Bronchial smooth muscle cell (primary cell): ENCODE measurements at places on chromosomes 12 and 14. TPM values are rescaled to one million over a fixed set of nuclear protein-coding genes. Genes with fewer than 3 reads are reported as not detected.

The RNASE2 gene
- total RNA-seq: not detected in 2 replicates

The EFS gene
- total RNA-seq: 0.47 and 8.3 TPM in 2 replicates

The MMP14 gene
- 338 and 428 TPM in 2 replicates for total RNA-seq

The FOS gene
- total RNA-seq: 2.5 and 30.0 TPM in 2 replicates

The KRT7 gene
- total RNA-seq: 2.7 and 4.7 TPM in 2 replicates

The ATL1 gene
- total RNA-seq: 7.3 and 8.3 TPM in 2 replicates

The FZD10 gene
- total RNA-seq: not detected in 2 replicates

The B4GALNT1 gene
- total RNA-seq: 0.77 and 0.79 TPM in 2 replicates

The ABCC9 gene
- total RNA-seq: 10.5 and 10.9 TPM in 2 replicates

The AKAP6 gene
- under 0.01 and 0.95 TPM in 2 replicates for total RNA-seq

The MYO1A gene
- total RNA-seq: under 0.01 and 0.32 TPM in 2 replicates

The KRT2 gene
- not detected in 2 replicates for total RNA-seq

The MANSC4 gene
- total RNA-seq: 0.09 TPM in 1 of 2 replicates, not detected in the other

The NPAS3 gene
- total RNA-seq: 0.09 and 0.16 TPM in 2 replicates

The TAS2R7 gene
- total RNA-seq: not detected in 2 replicates

The RERG gene
- not detected in 2 replicates for total RNA-seq

The TSPAN19 gene
- total RNA-seq: under 0.01 and 0.16 TPM in 2 replicates

The TGM1 gene
- 0.16 and 0.86 TPM in 2 replicates for total RNA-seq

The IRAK3 gene
- total RNA-seq: 5.1 and 6.5 TPM in 2 replicates

The FAM222A gene
- total RNA-seq: under 0.01 and 0.09 TPM in 2 replicates

The RIPK3 gene
- 2.5 and 6.2 TPM in 2 replicates for total RNA-seq

The GPR68 gene
- 10.4 and 42.4 TPM in 2 replicates for total RNA-seq

The IL22 gene
- total RNA-seq: not detected in 2 replicates
